ENCODE measurements at places on chromosomes 3 and 15.

GRCh38 chr3:121969631-121970030, 52.4 kb downstream of the ILDR1 start:
- no peak for DNase-seq

DNA sequence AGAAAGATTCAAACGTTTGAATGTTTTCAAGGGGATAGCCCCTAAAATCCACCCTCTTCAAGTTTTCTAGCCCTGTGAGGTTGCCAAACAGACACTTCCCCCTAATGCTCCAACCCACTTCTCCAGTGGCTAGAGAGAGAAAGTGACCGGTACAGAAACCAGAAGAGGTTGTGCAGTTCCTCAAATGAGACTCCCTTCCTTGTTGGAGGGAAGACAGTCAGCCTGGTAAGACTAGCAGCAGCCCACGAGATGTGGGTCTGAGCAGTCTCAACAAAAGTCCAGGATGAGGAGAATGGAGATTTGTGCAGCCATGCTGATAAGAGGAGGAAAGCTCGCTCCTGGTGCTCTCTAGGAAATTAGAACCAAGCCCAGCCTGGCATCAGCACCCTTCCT, 222.8 kb upstream of the TPRG1 start:
- no peak for DNase-seq

DNA sequence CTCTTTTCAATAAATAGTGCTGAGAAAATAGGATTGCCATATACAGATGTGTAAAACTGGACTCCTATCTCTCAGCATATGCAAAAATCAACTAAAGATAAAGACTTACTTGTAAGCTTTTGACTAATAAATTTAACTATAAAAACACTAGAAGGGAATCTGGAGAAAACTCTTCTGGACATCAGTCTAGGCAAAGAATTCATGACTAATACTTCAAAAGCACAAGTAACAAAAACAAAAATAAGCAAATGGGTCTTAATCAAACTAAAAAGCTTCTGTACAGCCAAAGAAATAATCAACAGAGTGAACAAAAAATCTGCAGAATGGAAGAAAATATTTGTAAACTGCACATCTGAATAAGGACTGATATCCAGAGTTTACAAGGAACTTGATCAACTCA, 1122.2 kb downstream of the TBL1XR1 start:
- DNase-seq: no peak

- DNase-seq: no peak
Measured at GRCh38 chr3:134083626-134084241, 54.0 kb upstream of the SLCO2A1 start.

DNA sequence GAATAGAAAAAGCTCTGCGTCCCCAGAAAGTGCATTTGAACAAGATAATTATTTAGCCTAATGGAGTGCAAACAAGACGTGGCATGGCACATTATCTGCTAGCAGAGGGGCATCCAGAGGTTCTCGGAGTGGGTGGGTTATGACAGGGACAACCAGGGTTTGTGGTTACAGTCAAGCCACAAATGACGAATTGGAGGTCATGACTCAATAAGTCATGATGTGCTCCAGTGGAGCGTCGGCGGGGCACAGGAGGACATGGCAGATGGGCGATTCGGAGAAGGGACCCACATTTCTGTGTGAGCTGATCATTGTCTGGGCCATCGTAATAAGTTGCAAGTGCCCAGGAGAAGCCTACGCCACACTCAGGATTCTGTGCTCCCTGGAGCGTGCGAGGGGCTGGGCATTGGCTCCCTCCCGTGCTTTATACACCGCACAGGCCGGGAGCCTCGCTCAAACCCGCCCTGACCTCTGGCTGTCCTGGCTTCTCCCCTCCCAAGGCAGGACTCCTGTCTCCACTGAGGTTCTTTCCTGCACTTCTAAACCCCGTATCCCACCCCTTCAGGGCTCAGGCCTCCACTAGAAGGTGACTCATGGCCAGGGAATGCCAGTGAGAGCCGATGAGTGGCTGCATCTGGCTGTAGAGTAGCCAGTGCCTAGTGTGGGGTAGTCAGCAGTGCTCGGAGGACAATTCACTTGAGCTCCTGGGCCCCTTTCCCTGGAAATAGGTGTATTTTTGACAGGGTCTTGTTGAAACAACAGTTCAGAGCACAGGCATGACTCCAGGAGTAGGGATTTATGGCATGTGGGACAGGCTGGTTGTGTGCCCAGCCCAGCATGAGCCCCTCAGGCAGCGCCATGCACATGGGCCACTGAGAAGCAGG, 67.4 kb downstream of the GRIP2 start:
- no peak for DNase-seq

DNA sequence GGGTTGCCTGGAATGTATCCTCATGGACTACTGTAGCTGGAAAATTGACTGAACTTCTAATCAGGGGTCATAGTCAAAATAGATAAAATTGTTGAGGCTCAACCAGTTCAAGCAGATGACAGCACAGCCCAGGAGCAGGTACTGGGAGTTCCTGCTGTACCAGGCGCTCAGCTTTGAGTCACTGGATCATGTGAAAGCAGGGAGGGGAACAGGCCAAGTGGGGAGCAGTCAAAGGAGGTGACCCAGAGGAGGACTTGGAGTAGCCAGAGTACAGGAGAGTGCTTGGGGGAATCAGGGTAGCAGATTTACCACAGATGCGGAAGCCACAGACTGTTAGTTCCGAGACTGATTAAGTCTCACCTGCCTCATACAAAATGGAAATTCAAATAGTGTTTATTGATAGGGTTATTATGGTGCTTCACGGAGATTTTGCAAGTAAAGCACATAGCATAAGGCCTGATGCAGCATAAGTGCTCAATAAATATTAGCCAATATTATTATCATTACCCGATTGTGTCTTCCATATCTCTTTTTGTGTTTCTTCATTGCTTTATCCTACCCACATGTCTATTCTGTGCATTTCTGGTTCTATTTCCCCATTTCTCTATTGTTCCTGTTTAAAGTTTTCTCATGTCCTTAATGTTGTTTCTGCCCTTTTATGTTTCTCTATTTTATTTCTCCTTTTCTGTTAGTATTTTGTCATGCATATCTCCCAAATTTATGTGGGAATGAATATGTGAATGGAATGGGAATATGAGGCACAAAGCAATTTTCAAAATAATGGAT, 369.2 kb upstream of the MCTP2 start:
- DNase-seq: no peak

GRCh38 chr15:94135486-94136147, 95.7 kb upstream of the MCTP2 start:
- DNase-seq: no peak

GRCh38 chr3:126033765-126034164, 50.2 kb downstream of the SLC41A3 start:
- DNase-seq: no peak

- no peak for DNase-seq
Measured at GRCh38 chr3:13019243-13020095, 53.8 kb downstream of the IQSEC1 start.

DNA sequence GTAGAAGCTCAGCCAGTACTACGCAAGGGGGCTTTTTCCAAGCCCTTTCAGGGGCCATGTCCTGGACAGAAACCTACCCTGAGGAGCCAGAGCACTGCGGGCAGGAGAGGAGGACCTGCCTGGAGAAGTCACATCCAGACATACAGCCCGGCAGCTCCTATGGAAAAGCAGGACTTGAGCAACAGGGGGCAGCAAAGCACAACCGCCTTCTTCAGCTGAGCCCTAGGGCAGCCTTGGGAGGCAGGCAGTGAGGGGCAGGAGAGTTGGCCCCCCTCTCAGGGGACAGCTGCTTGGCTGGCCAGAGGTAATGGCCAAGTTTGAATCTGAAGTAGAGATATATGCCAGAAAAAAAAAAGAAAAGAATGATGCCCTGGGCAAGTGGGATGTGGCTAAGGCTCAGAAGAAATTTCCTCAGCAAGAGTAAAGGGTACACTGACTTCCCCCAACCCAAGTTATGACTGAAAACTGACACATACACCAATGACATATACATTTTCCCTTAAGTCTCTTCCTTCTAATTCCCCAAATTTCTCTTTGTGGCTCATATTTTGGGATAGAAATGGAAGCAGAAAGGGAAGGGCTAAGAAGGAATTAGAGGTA, 56.9 kb downstream of the CYP19A1 start:
- DNase-seq: peak; percentile 52

DNA sequence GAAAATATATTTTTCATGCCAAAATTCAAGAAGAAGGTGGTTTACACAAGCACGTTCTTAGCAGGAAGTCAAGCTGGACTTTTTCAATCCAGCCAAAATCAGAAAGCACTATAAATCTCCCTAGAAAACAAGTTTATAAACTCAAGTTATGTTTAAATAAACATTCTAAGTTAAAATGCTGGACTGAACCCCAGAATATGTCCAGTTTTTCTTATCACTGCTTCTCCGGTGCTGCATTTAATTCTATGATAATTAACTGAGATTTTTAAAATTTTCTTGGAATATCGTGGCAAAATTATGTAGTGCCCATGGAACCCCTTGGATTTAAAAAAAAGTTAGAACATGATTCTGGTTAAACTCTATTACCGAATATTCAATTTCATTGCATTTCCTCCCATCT, 218.2 kb upstream of the MDFIC2 start:
- no peak for DNase-seq

GRCh38 chr15:35657679-35658311, 111.8 kb upstream of the DPH6 start:
- DNase-seq: no peak

DNA sequence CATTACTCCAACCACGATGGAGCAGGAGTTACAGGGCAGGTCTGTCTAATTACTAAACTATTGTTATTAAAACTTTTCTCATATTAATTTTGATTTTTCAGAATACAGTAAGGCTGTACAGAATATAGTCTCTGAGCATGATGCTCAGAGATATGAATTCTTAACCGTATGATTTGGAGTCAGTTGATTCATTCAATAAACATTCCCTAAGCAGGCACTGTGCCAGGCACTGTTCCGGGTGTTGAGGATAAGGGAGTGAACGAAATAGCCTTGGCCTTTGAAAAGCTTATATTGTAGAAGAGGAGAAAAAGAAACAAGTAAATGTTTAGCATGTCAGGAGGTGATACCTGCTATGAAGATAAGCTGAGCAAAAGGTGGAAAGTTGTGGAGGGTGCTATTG, 187.3 kb downstream of the KCNAB1 start:
- no peak for DNase-seq

DNA sequence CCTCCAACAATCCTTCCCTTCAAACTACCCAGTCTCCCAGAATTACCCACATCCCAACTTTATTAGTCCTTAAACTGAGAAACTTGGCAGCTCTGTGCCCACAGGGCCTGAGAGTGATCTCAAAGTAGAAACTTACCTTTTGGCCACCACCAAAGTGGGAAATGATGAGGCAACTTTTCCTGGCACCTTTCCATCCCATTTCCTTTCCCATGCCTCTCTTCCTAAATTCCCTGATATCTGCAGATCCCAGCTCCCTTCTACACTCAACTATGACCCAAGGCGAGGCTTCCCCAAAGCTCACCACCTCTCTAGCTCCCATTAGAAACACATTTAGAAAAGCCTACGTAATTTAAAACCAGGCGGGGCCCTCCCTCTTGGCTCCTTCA, 271.9 kb downstream of the FOXP1 start:
- DNase-seq: no peak

DNA sequence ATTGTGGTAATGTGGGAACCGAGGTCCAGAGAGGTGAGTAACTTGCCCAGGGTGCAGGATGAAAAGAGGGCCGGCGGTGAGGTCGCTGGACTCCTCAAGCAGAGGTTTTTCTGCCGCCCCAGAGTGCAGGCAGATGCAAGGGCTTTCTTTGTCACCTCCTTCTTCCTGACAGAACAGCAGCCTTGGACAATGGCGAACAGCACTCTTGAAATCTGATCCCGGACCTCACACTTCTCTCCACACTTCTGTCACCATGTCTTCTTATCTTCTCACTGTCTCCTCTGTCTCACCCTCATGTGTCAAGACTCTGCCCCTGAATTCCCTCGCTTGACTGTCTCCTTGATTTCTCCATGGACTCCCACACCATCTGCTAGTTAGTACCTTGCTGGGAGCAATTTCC, 15.4 kb upstream of the VPS8 start:
- no peak for DNase-seq

- DNase-seq: no peak
Measured at GRCh38 chr3:176920766-176921160, 276.5 kb downstream of the TBL1XR1 start.

GRCh38 chr15:74216949-74217348, 14.4 kb upstream of the STRA6 start:
- DNase-seq: no peak

GRCh38 chr3:112627419-112627818, 13.5 kb downstream of the CCDC80 start:
- DNase-seq: no peak

- peak; percentile 23 for DNase-seq
Measured at GRCh38 chr3:170961616-170962400, 53.4 kb upstream of the EIF5A2 start.

- no peak for DNase-seq
Measured at GRCh38 chr3:25057379-25057778, 370.7 kb upstream of the RARB start.

GRCh38 chr3:180881065-180881801, 31.2 kb upstream of the FXR1 start:
- no peak for DNase-seq

GRCh38 chr15:100661156-100661555, 58.8 kb downstream of the ASB7 start:
- DNase-seq: no peak

DNA sequence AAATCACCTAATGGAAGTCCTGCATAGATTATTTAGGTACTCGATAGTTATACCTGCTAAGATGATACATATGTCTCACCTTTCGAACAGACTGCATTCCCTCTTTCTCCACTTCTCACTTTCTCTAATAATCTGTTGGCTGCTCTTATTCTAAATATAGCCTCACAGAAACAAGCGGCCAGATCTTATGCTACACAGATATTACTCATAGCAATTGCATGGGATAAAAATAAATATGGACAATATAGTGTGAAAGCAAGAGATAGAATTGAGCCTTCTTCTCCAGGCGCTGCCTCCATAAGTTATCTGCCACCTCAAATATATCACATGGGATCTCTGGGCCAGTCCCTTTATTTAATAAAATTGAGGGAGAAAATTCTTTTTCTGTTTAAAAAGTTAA, 29.5 kb upstream of the TGFBR2 start:
- DNase-seq: no peak

DNA sequence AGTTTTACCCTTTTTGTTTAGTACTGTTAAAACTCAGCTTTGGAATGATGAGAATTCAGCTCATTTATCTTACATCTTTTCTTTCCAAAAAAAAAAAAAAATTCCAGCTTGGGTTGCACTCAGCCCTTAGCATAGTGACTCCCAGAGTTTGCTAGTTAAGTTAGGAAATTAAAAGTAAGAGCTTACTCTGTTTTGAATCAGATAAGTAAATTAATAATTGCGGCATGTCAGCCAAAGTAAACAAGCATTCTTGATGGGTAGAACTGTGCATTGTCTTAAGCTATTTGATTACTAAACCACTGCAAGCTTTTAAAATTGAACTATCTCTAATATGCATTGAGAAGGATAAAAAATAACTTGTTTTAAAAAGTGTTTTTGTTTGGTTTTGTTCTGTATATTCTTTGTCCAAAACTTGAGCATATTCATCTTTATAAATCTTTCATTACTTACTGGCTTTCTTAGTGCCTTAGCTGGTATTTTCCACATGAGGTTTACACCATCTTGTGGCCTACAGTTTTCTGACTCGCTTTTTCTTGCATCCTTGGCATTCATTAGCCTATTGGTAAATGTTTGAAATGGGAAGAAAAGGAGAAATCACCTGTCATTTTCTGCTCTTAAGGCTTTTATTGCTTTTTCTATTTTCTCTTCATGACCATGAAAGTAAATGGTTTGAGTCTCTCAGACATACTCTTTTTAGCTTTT, 107.6 kb downstream of the FILIP1L start:
- no peak for DNase-seq

- DNase-seq: no peak
Measured at GRCh38 chr3:103818800-103819199, 1384.0 kb downstream of the ZPLD1 start.

GRCh38 chr15:62145015-62145735, 19.9 kb downstream of the C2CD4B start:
- no peak for DNase-seq

Data from HEK293T (cell line).